Stimulated activated CD4-positive, alpha-beta T cell treated with anti-CD3 and anti-CD28 coated beads, Interleukin-4, amount 100 ng/mL, for 48 hours (primary cell): ENCODE measurements at places on chromosomes 5 and 9.
A peak's percentile ranks its signal among the peaks of the same experiment; 100 is the strongest.

DNA sequence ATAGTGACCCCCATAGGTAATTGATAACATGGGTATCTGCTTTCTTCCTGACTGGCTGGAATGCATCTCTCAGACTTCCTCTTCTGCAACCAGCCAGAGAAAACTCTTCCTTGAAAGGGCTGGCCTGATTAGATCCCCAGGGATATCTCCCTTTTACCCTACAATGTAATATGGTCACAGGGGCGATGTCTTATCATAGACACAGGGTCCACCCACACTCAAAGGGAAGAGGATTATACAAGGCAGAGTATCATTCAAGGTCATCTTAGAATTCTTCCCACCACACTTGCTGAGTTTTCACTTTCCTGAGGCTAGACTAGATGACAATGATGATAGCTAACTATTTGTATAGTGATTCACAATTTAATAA, 33.2 kb downstream of the TTLL11 start:
- no peak for DNase-seq

- no peak for DNase-seq
These were observed 34.4 kb downstream of the ERGIC1 start for GRCh38 chr5:172868436-172868923.

DNA sequence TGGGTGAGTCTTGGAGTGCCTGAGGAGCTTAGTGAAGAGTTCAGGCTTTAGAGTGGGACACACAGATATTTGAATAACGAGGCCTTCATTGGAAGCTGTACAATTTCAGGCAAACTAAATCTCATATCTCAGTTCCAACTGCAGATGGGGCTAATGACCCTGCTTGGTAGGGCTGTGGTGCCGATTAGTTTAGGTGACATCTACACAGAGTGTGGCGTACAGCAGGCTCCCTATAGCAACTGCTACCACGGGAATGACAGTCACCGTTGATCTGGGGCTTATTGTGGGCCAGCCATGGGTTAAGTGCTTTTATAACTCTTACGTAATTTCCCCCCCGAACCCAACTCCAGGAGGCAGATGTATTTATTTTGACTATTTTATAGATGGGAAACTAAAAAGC, 70.8 kb downstream of the FAT2 start:
- no peak for DNase-seq

- no peak for DNase-seq
These were observed 1.1 kb downstream of the PCDHAC1 start for GRCh38 chr5:140927228-140927573.

GRCh38 chr5:171595801-171596231, 176.4 kb downstream of the FGF18 start:
- DNase-seq: no peak

DNA sequence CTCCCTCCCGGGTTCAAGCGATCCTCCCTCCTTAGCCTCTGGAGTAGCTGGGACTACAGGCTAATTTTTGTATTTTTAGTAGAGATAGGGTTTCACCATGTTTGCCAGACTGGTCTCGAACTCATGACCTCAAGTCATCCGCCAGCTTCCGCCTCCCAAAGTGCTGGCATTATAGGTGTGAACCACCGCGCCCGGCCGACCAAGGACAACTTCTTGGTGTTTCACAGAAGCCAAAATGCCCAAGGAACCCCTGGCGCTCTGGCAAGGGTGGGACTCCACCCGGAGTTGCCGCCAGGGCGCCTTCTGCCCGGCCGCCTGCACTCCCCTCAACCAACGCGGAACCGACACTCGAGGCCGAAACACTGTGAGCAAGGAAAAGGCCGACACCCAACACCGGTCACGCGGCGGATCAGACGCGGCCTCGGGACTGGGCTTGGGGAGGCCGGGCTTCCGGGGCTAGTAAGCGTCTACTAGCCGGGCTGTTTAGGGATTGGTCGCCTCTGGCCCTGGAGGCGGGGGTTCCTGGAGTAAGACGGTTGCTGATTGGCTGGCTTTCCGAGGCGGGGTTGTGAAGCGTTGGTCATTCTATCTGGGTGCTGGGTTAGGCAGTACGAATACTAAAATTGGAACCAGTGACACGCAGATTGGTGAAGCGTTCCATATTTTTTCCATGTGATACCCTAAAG, 7.7 kb upstream of the CFAP157 start:
- peak; percentile 86 for DNase-seq

GRCh38 chr9:505741-506059, 291.0 kb downstream of the DOCK8 start:
- no peak for DNase-seq

DNA sequence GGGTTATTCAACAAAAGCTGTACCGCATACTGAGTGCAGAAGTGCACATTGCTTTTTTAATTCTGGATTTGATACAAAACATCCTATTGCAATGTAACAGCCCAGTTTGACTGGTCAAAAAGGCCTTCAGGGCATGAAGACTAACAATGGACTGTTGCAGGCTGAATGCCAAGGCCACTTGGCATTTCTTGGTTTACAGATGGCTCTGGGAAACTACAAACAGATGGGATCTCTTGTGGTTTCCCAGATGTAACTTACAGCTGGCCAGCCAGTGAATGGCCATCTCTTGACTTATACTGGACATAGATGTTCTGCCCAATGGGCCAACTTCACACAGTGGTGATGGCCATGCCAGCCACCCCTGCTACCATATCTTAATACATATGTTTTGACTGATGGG, 36.8 kb downstream of the UGT3A2 start:
- DNase-seq: no peak

- DNase-seq: no peak
These were observed 436.1 kb downstream of the SPATA31D1 start for GRCh38 chr9:82424599-82425120.

- no peak for DNase-seq
These were observed 195.7 kb downstream of the DCP2 start for GRCh38 chr5:113172231-113172826.

DNA sequence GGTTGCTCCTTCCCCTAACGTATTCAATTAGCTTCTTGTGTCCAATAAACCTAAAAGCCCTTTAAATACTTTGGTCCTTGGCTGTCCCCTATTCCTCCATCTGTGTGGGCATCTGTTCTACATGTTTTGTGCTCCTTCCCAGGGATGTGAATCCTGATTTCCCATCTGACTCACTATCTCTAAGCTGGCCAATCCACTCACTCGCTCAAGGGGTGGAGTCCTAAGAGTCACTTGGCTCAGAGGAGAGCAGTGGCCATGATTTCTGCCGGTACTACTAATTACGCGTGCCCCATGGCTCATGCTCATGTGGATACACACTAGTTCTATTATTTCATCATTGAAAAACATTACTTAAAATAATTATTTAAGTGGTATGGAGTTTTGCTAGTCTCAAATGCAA, 89.6 kb downstream of the TAF11L14 start:
- DNase-seq: no peak
